ENCODE measurements at places on chromosomes 7 and 10. TPM values are rescaled to one million over a fixed set of nuclear protein-coding genes. Genes with fewer than 3 reads are reported as not detected.

DNA sequence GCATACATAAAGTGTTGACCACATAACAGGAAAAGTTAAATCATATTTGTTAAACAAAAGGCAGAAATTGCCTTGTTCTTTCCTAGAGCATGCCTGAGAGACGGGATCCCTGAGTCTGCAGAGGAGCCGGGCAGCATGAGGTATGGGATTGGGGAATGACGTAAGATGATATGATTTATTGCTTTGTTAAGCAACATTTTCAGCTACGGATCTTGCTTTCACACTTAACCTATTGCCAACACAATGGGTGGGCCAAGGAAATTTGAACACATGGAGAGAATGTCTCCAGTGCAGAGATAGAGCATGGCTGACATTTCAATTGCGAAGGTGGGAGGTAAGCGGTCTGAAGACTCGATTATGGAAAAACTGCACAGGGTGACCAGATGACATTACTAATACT lies 76.7 kb downstream of the EMX2 start:
- peak; percentile 55 for DNase-seq
- no peak overlapping the region for H3K4me3 ChIP-seq
- H3K36me3 ChIP-seq = no peaks in the 10 kb centered on the region
- peaks cover 4% of the 10 kb centered on the region for H3K27me3 ChIP-seq

NIPSNAP2 gene
- 67.7 TPM for total RNA-seq

DNA sequence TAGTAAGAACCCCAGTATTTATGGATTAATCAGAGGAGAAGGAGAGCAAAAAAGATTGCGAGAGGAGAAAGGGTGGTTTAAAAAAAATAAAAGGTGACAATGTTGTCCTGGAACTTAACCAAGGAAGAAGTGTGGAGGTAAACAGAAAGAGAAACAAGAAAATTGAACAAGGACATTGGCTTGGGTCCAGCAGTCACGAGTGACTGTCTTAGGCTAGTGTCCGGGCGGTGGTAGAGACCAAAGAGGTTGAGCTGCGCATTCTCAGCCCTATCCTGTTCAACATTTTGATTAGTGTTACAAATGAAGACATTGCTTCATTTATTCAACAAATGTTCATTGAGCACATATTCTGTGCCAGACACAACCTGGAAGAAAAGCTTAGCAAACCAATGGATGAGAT lies 329.9 kb downstream of the FGFR2 start:
- H3K36me3 ChIP-seq = no peaks in the 10 kb centered on the region
- no peak for DNase-seq
- H3K4me1 ChIP-seq = no peaks in the 10 kb centered on the region
- no peak overlapping the region for H3K4me3 ChIP-seq
- H3K27ac ChIP-seq = no peak overlapping the region

CREB5 gene
- 22.7 TPM for total RNA-seq

GRCh38 chr7:55207436-55208125 lies 157.6 kb upstream of the LANCL2 start:
- H3K27me3 ChIP-seq = no peaks in the 10 kb centered on the region
- H3K4me1 ChIP-seq = peaks cover 3% of the 10 kb centered on the region
- H3K4me3 ChIP-seq = no peak overlapping the region

DNA sequence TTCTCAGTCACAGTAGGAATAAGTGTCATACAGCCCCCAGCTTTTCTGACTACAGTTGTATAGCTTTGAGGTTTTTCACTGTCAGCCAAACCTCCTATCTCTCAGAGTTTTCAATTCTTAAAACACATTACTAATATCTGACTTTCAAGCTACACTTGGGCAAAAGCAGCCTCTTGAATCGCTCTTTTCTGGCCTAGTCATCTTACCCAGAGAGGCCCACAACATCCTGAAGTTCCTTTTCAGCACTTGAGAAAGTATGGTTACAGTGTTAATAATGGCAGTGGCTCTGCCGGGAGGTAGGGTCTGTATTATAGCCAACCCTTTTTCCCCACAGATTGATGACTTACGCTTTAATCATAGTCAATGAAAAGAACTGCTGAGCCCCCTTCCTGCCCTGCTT lies 181.0 kb downstream of the LRRC4 start:
- H3K4me1 ChIP-seq = no peaks in the 10 kb centered on the region
- DNase-seq = no peak
- H3K4me3 ChIP-seq = no peak overlapping the region
- H3K27ac ChIP-seq = no peak overlapping the region
- H3K36me3 ChIP-seq = peaks cover 4% of the 10 kb centered on the region

SLC16A9 gene
- total RNA-seq = 7.0 TPM

- no peaks in the 10 kb centered on the region for H3K36me3 ChIP-seq
- peaks cover 5% of the 10 kb centered on the region for H3K4me1 ChIP-seq
- peaks cover 23% of the 10 kb centered on the region for H3K27me3 ChIP-seq
- no peak overlapping the region for H3K27ac ChIP-seq
- peak overlapping the region; percentile 56 for H3K4me3 ChIP-seq
These were observed 727 bp downstream of the ATRNL1 start for GRCh38 chr10:115093776-115094408.

DNA sequence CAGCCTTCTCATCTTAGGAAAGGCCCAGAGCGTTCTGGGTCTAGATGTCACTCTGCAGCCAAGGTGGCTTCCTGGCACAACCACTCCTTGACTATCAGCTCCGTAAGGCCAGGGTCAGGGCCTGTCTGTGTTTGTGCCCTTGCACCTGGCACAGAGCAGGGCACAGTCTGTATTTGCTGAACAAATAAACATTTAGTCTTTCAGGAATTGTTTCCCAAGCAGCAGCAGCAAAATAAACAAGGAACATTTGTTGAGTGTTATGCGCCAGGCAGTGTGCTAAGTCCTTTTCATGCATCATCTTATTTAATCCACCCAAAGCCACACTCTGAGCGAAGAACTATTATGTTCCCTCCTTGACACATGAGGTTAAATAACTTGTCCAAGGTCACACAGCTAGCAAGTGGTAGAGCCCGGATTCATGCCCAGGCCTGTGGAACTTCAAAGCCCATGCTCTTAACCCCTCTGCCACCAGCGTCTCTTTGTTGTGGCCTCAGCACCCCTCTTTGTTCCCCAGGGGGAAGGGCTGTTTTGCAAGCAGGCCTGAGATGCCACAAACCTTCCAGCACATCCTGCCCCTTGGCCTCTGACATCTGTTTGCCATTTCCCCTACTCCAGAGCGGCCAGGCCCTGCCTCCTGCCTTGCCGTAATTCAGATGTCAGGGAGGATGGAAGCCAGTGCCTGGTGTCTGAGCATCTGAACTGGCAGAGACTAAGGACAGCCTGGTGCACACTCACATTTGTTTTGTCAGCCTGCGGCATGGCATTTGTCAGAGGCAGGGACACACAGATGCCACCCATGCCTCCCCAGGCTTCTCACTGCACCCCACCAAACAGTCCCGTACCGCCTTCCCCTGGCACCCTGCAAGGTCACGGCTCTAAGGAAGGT lies 325.8 kb upstream of the ZMIZ1 start:
- no peaks in the 10 kb centered on the region for H3K36me3 ChIP-seq
- H3K27me3 ChIP-seq = peaks cover 6% of the 10 kb centered on the region
- no peak overlapping the region for H3K27ac ChIP-seq
- peaks cover 55% of the 10 kb centered on the region for H3K4me1 ChIP-seq
- peak; percentile 54 for DNase-seq
- H3K4me3 ChIP-seq = no peak overlapping the region

TFEC gene
- total RNA-seq = 1.2 TPM

ATOH7 gene
- total RNA-seq = 0.13 TPM

- H3K4me3 ChIP-seq = no peak overlapping the region
- no peaks in the 10 kb centered on the region for H3K4me1 ChIP-seq
- no peak for DNase-seq
These were observed 193.9 kb downstream of the NXPH1 start for GRCh38 chr7:8627325-8627724.
